Adrenal gland (tissue), 19 donors: ENCODE measurements at places on chromosomes 7 and 10. TPM values are rescaled to one million over a fixed set of nuclear protein-coding genes. Genes with fewer than 3 reads are reported as not detected.

DNA sequence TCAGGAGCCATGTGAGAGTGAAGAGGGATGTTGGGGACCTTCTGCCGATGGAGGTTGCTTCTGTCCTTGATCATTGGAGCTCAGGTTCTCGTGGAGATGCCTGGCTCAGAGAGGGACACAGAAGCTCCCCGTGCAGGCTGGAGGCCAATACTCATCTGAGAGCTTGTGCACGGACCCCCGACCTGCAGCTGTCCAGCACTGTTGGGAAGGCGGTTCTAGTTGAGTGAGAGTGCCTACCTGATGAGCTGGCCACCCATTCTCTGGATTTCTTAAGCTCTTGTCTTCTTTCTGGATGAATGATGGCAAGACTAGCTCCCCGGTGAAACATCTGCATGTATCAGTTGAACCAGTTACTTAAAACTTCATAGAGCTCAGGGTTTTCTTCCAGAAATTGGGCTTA is 247.6 kb upstream of the MKI67 start:
- no peaks in the 10 kb centered on the region for H3K36me3 ChIP-seq
- DNase-seq = no peak
- no peaks in the 10 kb centered on the region for H3K4me1 ChIP-seq
- peaks cover 3% of the 10 kb centered on the region for H3K27me3 ChIP-seq
- no peak overlapping the region for H3K4me3 ChIP-seq
- no peak overlapping the region for H3K27ac ChIP-seq

- no peak for DNase-seq
- no peaks in the 10 kb centered on the region for H3K27me3 ChIP-seq
- no peaks in the 10 kb centered on the region for H3K36me3 ChIP-seq
- H3K4me1 ChIP-seq = peaks cover 10% of the 10 kb centered on the region
Observed at GRCh38 chr10:114544045-114544659, 113.9 kb downstream of the ABLIM1 start.

GRCh38 chr7:138825049-138825721 is 27.2 kb upstream of the ATP6V0A4 start:
- no peak overlapping the region for H3K4me3 ChIP-seq
- H3K27me3 ChIP-seq = no peaks in the 10 kb centered on the region
- no peak for DNase-seq
- no peak overlapping the region for H3K27ac ChIP-seq
- no peaks in the 10 kb centered on the region for H3K36me3 ChIP-seq

GRCh38 chr10:53909791-53910190 is 891.2 kb downstream of the PCDH15 start:
- H3K27ac ChIP-seq = no peak overlapping the region
- no peak overlapping the region for H3K4me3 ChIP-seq

- H3K36me3 ChIP-seq = no peaks in the 10 kb centered on the region
- DNase-seq = no peak
- H3K4me1 ChIP-seq = no peaks in the 10 kb centered on the region
Observed at GRCh38 chr10:2279711-2280110, 542.4 kb upstream of the ADARB2 start.

DNA sequence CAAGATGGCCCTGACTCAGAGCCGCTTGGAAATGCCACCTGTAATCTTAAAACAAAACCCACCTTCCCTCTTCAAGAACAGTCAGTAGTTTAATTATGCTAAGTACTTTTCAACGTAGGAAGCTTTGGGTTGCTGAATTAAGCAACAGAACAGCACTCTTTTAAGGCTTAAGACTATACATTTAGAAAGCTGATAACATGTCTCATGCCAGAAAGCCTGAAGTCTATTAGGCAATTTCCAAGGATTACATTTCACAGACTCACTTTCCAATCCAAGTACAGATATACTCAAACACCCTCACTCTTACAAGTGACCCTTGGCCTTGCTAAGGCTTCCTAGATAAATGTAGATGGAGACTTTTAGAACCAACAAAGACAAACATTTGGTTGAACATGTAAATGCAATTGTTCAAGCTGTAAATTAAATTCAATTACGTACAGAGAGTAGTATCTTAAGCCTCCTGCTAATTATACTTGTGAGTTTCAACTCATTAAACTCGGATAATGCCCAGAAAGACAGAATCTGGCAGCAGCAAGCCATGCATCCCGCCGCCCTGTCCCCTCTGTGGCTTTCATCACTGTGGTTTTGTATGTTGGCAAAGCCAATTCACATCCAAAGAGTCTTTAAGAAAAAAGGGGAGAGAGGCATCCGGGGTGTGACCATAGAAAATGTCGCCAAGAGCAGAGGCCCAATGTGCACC is 283.1 kb upstream of the NRP1 start:
- H3K27me3 ChIP-seq = no peaks in the 10 kb centered on the region
- no peaks in the 10 kb centered on the region for H3K36me3 ChIP-seq
- no peak overlapping the region for H3K27ac ChIP-seq
- no peak overlapping the region for H3K4me3 ChIP-seq
- no peak for DNase-seq

DNA sequence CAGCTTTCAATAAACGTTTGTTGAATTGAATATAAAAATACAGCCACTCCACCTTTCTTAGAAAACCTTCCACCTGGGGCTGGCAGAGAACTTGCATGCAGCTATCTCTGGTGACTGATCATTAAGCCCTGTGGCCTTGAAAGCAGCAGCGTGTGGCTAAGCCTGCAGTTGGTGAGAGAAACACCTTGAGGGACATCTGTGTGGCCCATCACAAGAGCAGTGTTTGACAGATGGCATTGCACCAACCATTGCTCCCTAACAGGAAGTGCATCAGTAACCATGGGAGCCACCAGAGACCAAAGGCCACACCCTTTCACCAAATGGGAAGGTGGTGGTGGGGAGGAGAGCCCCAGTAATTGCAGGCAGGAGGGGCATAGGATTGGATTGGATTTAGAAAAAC is 22.4 kb downstream of the RHOBTB1 start:
- no peaks in the 10 kb centered on the region for H3K4me1 ChIP-seq
- no peaks in the 10 kb centered on the region for H3K36me3 ChIP-seq
- H3K4me3 ChIP-seq = no peak overlapping the region
- no peak overlapping the region for H3K27ac ChIP-seq
- no peaks in the 10 kb centered on the region for H3K27me3 ChIP-seq
- DNase-seq = no peak

- no peaks in the 10 kb centered on the region for H3K27me3 ChIP-seq
- no peaks in the 10 kb centered on the region for H3K36me3 ChIP-seq
- H3K4me1 ChIP-seq = no peaks in the 10 kb centered on the region
- peak; percentile 55 for DNase-seq
Observed at GRCh38 chr10:15419279-15419874, 48.3 kb upstream of the FAM171A1 start.

DNA sequence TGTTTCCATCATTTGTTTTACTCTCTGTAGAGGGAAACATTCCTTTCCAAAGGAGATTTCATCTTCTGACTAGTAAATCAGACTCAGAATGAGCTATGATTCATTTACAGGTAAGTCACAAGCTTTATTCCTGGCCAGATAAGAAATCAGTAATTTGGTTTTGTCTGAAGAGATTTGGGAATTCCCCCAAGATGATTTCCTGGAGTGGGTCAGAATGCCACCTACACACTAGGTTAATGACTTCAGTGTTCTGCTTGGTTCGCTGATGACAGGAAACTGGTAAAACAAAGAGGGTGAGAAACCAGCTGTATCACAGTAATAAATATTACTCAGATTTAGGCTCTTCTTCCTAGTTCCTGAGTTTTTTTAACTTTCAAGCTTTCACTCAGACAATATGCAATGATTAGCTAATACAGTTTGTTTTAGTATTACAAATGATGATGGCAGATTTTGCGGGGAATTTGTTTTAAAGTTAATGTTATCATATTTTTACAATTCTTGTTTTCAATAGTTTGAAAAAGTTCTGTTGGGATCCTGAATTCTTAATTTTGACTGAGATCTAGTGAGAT is 8.3 kb upstream of the ASZ1 start:
- H3K27ac ChIP-seq = no peak overlapping the region
- DNase-seq = no peak
- no peaks in the 10 kb centered on the region for H3K27me3 ChIP-seq
- no peak overlapping the region for H3K4me3 ChIP-seq
- no peaks in the 10 kb centered on the region for H3K36me3 ChIP-seq
- no peaks in the 10 kb centered on the region for H3K4me1 ChIP-seq

DNA sequence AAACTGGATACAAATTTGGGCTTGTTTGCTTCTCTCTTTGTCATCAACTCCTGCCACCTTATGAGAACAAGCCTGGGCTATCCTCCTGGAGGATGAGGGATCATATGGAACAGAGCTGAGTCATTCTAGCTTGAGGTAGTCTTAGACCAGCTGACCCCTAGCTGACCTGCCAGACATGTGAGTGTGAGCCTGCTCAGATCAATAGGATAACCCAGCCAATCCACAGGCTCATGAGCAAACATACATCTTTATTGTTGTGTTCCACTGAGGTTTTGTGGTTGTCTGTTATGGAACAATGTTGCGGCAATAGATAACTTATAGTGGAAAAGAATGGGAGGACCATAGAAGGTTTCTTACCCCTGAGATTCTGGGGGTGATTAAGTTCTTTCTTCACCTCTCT is 54.5 kb upstream of the FAM180A start:
- no peak for DNase-seq
- no peaks in the 10 kb centered on the region for H3K27me3 ChIP-seq
- no peak overlapping the region for H3K27ac ChIP-seq
- no peaks in the 10 kb centered on the region for H3K4me1 ChIP-seq
- no peaks in the 10 kb centered on the region for H3K36me3 ChIP-seq

DNA sequence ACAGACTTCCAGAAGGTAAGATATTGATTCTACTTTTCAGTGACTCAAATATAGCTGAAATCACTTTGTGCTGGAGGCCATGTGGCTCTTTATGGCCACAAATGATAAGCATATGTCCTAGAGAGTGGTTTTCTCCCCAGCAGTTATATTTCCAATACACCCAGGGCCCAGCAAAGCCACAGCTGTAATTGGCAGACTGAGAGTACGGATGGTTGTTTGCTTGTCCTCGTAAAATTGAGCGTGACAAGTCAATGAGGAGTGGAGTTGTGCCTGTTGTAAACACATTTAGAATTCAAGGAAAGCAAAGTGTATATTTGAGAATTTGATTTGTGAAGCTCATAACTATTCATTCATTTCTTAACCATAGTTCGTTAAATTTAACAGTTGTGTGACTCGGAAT is 201.8 kb downstream of the LHFPL3 start:
- H3K27me3 ChIP-seq = no peaks in the 10 kb centered on the region
- DNase-seq = no peak
- no peak overlapping the region for H3K27ac ChIP-seq
- H3K4me3 ChIP-seq = no peak overlapping the region
- no peaks in the 10 kb centered on the region for H3K4me1 ChIP-seq

DNA sequence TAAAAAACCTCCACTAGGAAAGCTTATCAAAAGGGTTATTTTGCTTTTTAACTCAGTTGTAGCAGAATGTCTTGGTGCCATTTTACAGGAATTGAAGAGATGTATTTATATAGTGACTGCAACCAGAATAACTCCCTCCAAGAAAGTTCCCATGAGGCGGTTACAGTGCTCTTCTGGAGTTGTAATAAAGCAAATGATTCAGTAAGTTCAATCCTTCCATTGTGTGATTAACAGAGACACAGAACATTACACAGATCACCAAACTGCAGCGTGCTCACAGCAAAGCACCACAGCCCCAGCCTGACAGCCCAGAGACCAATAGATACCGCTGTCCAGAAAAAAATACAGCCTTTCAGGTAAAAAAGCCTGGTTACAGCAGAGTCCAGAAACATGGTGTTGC is 21.9 kb upstream of the CABCOCO1 start:
- H3K27ac ChIP-seq = no peak overlapping the region
- no peak overlapping the region for H3K4me3 ChIP-seq
- H3K36me3 ChIP-seq = no peaks in the 10 kb centered on the region
- DNase-seq = no peak

- DNase-seq = no peak
- H3K27me3 ChIP-seq = no peaks in the 10 kb centered on the region
- H3K36me3 ChIP-seq = peaks cover 16% of the 10 kb centered on the region
- H3K4me3 ChIP-seq = no peak overlapping the region
- peak overlapping the region; percentile 67 for H3K27ac ChIP-seq
- peaks cover 14% of the 10 kb centered on the region for H3K4me1 ChIP-seq
Observed at GRCh38 chr7:30778255-30779025, 7.2 kb downstream of the MINDY4 start.

DNA sequence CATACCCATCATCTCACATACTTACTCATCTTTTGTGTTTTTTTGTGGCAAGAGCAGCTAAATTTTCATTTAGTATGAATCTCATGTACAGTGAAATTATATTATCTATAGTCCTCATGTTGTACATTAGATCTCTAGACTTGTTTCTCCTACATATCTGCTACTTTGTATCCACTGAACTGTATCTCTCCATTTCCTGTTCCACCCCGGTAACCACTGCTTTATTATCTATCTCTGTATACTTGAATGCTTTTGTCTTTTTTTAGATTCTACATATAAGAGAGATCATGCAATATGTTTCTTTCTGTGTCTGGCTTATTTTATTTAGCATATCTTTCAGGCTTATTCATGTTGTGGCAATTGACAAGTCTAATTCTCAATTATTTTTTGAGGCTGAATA is 125.1 kb downstream of the ANKRD7 start:
- H3K4me1 ChIP-seq = no peaks in the 10 kb centered on the region
- no peaks in the 10 kb centered on the region for H3K27me3 ChIP-seq
- H3K36me3 ChIP-seq = no peaks in the 10 kb centered on the region
- H3K27ac ChIP-seq = no peak overlapping the region

DNA sequence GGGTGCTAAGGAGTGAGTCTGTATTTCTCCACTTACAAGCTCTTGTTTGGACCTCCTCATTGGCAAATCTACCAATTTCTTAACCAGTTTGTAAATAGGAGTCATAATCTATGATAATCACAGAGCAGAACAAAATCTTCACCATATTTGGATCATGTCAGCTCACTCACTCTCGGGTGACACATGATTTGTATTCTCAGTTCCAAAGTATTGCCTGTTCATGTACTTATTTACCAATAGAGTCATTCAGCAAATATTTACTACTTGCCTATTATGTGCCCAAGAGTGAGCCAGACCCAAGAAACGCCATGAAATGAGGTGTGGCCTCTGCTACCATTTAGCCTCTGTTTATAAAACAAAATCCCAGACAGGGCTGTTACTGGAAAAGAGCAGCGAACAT is 114.8 kb downstream of the TSPAN12 start:
- no peak for DNase-seq
- H3K4me1 ChIP-seq = no peaks in the 10 kb centered on the region
- H3K27me3 ChIP-seq = no peaks in the 10 kb centered on the region
- no peak overlapping the region for H3K27ac ChIP-seq
- no peak overlapping the region for H3K4me3 ChIP-seq

- DNase-seq = no peak
- no peak overlapping the region for H3K27ac ChIP-seq
- H3K36me3 ChIP-seq = no peaks in the 10 kb centered on the region
- H3K27me3 ChIP-seq = no peaks in the 10 kb centered on the region
- no peak overlapping the region for H3K4me3 ChIP-seq
Observed at GRCh38 chr10:1685699-1686490, 51.4 kb downstream of the ADARB2 start.

- H3K36me3 ChIP-seq = no peaks in the 10 kb centered on the region
- peaks cover 23% of the 10 kb centered on the region for H3K4me1 ChIP-seq
- peak overlapping the region; percentile 83 for H3K27ac ChIP-seq
- H3K27me3 ChIP-seq = no peaks in the 10 kb centered on the region
- peak; percentile 85 for DNase-seq
Observed at GRCh38 chr7:74625446-74625845, 32.1 kb upstream of the GTF2I start.

Gene PLXNA4
- total RNA-seq = 3.6 TPM

Gene ST8SIA6
- 0.54 TPM for total RNA-seq

Gene OR2A5
- total RNA-seq = not detected

Gene NET1
- total RNA-seq = 21.2 TPM

Gene FAM13C
- 8.9 TPM for total RNA-seq

Gene NT5C3A
- total RNA-seq = 15.1 TPM

Gene LLCFC1
- not detected for total RNA-seq

Gene HMX3
- not detected for total RNA-seq

Gene SLC25A40
- 21.8 TPM for total RNA-seq

Gene UTF1
- 0.19 TPM for total RNA-seq
